HAP-1 (cell line): ENCODE measurements at places on chromosomes 1 and 21.

DNA sequence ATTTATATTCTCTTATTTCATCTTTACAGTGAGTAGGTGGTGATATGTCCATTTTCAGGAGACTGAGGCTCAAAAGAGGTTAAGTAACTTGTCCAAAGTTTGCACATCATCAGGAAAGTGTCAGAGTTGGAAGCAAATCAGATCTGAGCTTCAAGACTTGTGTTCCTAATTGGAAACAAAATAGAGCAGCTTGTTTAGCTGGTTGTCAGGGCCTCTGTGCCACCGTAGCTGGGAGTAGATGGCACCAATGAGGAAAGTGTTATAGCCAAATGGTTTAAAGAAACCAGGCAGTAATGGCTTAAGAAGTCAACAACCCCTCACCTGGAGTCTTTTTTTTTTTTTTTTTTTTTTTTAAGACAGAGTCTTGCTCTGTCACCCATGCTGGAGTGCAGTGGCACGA lies 19.7 kb downstream of the AGO1 start:
- DNase-seq = no peak

- no peak for DNase-seq
Observed at GRCh38 chr1:188371295-188371806, 1542.6 kb downstream of the PLA2G4A start.

DNA sequence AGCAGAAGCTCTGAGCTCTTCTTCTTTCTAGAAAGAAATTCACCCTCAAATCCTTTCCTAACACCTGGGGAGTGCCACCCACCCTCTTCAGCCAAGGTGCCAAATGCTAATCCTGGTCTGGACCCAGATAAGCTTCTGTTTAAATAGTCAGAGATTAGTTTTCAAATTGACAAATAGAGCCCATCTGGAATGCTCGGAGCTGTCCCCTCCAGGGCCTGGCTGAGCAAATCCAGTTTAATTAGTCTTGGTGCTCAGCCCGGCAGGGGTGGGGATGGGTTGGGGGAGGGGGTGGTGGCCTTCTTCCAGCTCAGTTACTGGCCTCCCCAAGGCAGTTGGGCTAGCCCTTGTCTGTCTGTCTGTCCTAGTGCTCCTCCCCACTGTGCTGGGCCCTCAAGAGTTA lies 269.5 kb downstream of the GRIK3 start:
- no peak for DNase-seq

- no peak for DNase-seq
Observed at GRCh38 chr21:19490481-19490880, 1086.9 kb upstream of the TMPRSS15 start.

- no peak for DNase-seq
Observed at GRCh38 chr1:181087400-181087901, 1.0 kb upstream of the IER5 start.

DNA sequence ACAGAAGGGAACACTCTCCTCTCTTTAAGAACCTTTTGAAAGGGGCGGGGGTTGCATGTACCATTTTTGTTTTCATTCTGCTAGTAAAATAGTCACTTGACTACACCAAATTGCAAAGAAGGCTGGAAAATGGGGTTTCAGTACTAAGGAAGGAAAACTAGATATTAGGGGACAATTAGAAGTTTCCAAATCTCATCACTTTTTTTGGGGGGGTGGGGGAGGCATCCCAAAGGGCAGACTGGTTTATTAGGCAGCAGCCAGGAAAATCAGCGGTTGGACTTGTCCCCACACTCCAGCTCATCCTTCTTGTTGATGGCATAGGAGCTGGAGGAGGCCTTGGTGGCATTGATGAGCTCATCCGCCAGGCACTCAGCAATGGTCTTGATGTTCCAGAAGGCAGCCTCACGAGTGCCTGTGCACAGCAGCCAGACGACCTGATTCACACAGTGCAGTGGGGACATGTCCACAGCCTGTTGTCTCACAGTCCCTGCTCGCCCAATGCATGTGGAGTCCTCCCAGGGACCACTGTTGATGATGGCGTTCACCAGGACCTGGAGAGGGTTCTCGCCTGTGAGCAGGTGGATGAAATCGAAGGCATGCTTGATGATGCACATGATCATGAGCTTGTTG lies 1.7 kb upstream of the TMEM50B start:
- no peak for DNase-seq

DNA sequence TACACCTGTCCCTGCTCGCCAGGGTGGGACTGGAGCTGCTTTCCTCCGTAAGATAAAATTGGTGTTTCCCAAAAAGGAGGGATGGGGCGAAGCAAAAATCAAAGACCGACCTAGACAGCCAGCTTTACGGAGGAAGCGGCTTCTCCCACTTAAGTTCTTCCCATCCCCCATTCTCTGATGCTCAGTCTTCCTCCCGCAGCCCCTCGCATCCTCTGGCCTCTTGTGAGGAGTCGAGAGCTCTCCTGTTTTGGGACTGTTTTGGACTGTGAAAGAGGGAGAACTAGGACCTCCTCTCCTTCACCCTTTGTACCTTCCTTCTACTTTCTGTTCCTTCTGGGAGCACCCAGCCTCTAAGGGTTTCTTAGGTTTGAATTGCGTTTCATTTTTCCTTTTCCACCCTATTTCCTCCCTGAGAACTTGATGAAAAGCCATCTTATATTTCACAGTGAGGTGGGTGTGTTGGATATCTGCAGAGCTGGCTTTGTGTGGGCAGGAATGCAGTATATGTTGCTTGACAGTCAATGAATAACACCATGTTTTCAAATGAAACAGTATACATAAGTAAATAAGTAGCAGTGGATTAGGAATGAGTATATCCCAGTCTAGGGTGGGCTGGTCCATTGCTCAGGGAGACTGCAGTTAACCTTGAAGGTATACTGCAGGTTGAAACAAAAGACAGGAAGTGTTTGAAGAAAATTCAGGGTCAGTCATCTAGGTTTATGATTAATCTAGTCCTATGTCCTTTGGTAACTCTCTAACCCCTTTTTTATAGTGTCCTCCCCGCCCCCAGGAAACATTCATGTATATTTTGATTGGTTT lies 848 bp downstream of the CTTNBP2NL start:
- DNase-seq = peak; percentile 43
